ENCODE measurements at places on chromosomes 4 and X.

DNA sequence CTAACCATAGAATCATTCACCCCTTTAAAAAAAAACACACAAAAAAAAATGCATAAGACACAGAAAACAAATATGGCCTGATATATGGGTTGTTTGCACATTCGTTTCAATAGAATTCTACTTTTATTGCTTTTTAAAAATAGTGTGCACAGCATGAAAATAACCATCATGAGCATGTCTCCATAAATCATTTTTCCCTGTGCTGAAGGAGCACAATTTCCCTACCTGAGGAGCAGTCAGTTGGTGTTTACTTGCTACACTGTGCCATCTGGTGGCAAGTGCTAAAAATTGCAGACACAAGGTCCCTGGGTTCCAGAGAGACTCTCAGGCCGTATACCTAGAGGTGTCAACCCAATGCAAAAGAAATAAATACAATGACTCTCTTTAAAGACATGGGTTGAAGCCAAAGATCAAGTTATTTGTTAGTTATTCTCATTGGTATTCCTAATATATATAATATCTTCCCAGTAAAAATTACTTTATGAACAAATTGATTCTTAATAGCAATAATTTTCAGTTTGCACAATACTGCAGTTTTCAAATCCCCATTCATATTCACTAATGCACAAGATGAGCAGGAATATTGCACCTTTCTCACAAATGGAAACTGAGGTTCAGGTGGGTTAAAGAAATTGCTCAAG lies 551.4 kb downstream of the IQCM start:
- DNase-seq: no peak

DNA sequence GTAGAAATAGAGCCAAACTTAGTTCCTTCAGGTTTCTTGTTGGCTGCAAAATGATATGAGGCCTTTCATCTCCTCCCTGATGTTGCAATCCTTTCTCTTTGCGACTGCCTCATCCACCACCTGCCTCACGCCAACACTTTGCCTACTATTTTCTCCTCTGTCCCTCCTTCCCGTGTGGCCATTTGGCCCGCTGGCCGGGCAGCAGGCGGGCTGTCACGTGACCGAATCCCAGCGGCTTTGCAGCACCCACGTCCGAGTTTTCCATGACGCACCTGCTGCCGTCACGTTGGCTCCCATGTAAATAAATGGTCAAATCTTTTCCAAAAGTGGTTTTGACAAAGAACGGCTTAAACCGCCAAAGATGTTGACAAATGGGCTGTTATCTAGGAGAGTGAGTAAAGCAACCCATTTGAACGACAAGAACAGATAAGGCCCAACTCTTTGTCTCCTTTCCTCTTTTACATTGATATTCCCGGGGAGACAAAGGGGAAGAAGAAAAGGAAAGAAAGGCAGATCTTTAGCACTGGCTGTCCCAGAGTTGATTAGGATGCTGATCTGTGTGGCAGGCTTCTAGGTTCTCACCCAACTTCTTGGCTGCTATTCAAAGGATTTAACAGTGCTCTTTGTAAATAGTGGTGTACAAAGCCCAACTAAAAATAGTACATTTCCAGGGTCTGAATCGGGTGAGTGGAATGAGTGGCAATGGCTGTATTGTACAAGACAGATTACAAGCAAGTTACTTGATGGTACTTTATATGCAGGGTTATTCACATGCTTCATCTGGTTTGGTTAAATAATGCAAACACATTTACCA lies 174.2 kb upstream of the JADE1 start:
- DNase-seq: no peak

- no peak for DNase-seq
These were observed 14.6 kb upstream of the KIAA0232 start for GRCh38 chr4:6767748-6768538.

- no peak for DNase-seq
These were observed 50.0 kb downstream of the ATOH1 start for GRCh38 chr4:93878566-93878965.

- DNase-seq: no peak
These were observed 17.5 kb downstream of the GATB start for GRCh38 chr4:151743128-151743854.

DNA sequence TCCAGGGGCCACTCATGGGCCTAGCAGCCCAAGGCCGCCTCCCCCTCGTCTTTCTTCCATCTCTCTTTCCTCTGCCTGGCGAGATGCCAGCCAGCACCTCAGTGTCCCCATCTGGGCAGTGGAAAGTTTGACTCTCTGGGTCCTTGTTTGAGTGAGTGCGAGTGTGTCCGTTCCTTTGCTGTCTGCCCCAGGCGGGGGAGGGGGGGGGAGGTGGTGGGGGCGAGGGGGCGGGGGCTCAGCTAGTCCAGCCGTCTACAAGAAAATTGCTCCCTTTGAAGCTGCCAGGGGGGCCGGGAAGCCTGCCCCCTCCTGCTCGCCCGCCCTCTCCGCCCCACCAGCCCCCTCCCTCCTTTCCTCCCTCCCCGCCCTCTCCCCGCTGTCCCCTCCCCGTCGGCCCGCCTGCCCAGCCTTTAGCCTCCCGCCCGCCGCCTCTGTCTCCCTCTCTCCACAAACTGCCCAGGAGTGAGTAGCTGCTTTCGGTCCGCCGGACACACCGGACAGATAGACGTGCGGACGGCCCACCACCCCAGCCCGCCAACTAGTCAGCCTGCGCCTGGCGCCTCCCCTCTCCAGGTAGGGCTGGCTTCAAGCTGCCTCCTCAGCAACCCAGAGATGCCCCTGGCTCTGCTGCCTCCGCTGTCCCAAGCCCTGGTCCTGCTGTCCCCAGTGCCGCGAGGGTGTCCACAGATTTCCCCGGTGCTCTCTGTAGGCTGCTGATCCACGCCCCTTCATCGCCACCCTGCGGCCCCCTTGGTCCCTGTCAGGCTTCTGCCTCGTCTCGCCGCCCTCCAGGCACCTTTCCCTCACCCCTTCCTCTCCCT lies at the start of gene BGN:
TSS of gene BGN (plus strand) at position 440 of the 821 bp plus-strand sequence. CDS start 9,652 bp downstream, outside the sequence.
- no peak for DNase-seq

DNA sequence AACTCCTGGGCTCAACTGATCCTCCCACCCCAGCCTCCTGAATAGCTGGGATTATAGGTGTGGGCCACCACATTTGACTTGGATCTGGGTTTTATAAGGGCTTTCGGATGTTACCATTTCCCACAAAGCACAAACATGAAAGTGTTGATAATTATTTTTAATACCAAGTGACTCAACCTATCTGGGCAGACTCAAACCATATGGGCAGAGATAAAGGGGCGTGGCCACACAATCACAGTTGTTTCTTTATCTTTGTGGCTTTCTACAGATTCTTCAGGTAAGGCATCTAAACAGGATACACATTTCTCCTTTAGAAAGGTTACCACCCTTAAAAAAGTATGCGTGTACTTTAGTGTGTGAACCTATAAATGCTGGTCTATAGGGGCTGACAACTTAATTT lies 122.5 kb downstream of the ZNF827 start:
- DNase-seq: no peak

GRCh38 chrX:13266641-13267345 lies 53.1 kb downstream of the ATXN3L start:
- no peak for DNase-seq

- no peak for DNase-seq
These were observed 45.9 kb upstream of the NUDT6 start for GRCh38 chr4:122968227-122968812.

- DNase-seq: no peak
These were observed 6.3 kb downstream of the SLC25A4 start for GRCh38 chr4:185149392-185149791.

DNA sequence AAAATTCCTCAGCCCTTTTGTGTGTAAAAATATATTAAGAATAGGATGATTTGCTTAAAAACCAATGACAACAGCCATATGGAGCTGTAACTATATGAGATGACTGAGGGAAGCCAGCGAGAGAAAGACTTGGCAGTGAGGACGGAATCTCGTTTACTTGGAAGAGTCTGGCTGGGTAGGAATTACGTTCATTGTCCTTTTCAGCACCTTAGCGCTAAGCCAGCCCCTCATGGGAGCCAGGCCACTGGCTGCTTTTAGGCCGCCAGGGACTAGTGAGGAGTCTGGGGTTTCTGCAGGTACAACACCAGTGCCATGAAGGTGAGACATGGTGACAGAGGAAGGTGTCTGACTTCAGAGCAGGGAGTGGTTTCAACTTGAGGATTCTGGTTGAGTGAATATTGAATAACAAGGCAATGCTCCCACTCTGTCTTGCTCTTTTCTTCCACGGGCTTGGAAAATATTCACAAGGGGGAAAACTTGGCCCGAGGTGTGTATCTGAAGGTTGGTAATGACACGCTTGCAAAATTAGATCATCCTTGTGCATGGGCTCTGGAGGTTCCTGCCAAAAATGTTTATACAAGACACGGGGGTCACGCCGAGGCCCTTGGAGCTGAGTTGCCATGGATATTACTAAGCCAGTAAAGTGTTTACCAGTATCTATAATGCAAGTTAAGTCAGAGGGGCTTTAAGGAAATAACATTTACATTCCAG lies 17.4 kb downstream of the KLF3 start:
- DNase-seq: no peak

DNA sequence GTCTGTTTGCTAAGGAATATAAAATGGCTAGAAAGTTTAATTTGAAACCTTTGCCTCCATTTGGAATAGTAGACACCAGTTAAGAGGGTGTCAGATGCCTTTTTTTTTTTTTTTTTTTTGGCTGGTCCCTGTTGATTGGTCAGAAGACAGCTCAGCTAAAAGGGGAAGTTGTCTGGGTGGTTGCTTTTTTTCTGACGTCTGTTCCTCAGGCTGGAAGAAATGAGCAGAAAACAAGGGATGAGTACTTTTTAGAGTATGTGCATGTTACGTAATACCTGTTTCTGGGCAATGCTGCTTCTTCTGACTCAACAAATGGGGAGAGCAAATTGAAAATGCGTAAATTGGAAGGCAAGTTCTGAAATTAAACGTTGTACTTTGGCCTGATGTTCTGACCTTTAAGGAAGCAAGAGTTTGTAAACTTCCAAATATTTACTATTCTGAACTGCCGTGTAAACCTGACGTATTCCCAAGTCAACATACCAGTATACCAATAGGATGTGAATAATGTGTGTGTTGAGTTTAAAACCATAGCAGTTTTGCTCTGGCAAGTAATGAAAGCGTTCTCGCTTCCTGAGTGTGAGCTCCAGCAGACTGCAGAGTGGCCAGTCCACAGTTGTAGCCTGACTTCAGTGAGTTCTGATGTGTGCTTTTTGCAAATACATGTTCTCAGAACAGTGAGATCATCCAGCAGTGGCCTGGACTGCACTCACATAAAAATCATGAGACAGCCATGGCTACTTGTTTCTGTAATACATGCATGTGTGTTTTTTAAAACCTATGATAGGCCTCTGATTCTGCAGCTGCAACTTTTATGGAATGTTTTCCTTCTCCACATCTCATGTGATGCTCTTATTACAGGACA lies 1.7 kb downstream of the SAT1 start:
- no peak for DNase-seq

Measured in activated CD8-positive, alpha-beta memory T cell treated with anti-CD3 and anti-CD28 coated beads for 1 hour (primary cell).